T-helper 17 cell (primary cell): ENCODE measurements at places on chromosomes 6 and 20.

DNA sequence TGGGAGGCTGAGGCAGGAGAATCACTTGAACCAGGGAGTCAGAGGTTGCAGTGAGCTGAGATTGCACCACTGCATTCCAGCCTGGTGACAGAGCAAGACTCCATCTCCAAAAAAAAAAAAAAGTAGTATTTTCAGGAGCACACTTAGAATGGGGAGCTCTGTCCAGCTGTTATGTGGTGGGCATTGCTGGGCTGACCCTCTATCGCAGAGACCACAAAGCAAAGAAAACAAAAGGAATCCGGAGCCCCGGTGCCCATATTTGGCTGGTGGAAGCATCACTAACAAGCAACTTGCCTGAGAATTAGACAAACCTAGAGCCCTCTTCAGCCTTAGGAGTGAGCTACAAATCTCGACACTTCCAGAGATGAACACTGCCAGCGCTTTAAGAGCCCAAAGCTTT is 137.3 kb upstream of the GPR6 start:
- DNase-seq = no peak

DNA sequence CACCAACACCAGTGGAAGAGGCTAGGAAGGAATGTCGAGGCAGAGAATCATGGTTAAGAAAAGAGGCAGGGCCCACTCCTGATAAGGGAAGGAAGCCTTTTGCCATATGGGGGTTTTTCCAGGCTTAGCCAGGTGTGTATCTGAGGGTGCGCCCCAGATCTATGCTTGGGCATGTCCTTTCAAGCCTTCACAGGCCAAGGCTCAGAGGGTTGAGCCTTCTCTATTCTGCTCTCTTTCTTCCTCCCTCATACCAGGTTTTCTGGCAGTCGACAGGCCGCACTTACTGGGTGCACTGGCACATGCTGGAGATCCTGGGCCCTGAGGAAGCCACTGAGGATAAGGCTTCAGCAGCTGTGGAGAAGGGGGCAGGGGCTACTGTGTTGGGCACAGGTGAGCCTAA is 4.7 kb downstream of the CUL9 start:
- DNase-seq = no peak

DNA sequence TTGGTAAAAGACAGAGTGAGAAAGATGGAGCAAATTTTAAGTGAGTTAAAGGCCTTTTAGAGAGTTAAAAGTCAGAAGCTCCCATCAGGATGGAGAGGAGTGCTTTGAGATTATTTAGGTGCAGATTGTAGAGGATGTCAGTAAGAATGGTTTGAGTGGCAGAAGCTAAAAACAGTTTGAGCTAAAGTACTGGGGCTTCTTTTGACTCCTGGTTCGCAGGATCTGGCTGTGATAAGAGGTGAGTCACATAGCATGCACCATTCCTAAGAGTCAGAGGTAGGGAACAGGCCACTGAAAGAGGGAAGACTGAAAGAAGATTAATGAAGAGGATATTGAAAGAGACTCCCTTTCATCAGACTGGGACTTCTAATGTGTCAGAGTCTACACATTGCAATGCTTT is 1047.9 kb upstream of the MAP3K7 start:
- no peak for DNase-seq

- no peak for DNase-seq
These were observed 82.2 kb downstream of the MAN1A1 start for GRCh38 chr6:119267126-119267905.

- no peak for DNase-seq
These were observed 65.2 kb downstream of the RIPOR3 start for GRCh38 chr20:50625986-50626677.

DNA sequence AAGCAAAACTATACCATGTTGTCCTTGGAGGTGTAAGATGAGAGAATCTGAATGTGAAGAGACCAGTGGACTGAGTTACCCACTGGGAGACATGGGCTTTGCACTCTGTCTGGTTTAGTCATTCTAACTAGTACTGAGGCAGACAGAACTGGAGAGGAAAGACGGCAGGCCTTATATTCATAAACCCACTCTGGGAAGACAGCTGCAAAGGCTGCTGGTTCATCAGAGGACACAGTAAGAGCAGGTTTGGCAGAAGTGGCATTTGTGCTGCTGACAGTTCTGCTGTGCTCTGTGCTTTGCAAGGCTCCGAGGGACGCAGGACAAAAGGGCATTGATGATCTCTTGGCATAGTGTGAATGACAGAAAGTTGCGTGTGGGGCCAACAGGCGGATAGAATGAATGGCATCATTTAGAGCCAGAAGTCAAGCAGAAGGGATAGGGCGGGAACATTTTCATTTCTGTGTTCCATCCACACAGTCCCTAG is 142.3 kb upstream of the TENT5A start:
- no peak for DNase-seq

DNA sequence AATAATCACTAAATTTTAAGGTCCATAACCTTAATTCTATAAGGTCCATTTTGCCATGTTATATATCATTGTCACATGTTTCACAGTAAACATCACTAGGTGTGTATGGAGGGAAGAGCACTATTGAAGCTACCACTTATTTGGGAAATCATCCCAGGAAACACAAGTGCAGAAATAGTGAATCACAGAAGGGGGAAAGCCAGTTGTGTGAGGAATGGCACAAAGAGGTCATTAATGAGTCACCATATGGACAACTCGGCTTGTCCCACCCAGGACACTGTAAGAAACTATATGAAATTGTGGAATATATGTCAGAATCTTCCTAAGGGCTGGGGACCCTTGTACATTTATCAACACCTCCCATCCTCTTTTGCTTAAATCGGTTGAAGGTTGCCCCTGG is 13.7 kb downstream of the BTN3A1 start:
- DNase-seq = no peak

DNA sequence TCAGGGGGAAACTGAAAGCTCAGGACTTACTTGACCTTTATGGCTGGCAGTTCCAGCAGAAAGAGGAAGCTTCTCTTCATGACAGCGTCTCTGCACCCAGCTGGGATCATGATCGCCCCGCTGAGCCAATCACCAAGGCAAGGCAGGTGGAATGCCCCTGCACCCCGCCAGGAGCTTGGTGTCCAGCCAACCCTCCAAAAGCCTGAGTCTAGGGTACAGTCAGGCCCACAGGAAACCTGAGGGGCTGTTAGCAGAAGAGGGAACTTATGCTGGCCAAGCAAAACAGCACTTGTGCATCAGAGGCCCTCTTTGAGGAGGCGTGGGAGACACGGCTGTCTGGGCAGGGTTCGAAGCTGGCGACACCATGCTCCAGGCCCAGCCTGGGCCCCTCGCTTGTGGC is 188.3 kb upstream of the GMDS start:
- DNase-seq = no peak

- DNase-seq = no peak
These were observed 1.2 kb upstream of the RAB22A start for GRCh38 chr20:58308290-58308679.

- no peak for DNase-seq
These were observed 49.1 kb downstream of the TXLNB start for GRCh38 chr6:139242457-139243240.

DNA sequence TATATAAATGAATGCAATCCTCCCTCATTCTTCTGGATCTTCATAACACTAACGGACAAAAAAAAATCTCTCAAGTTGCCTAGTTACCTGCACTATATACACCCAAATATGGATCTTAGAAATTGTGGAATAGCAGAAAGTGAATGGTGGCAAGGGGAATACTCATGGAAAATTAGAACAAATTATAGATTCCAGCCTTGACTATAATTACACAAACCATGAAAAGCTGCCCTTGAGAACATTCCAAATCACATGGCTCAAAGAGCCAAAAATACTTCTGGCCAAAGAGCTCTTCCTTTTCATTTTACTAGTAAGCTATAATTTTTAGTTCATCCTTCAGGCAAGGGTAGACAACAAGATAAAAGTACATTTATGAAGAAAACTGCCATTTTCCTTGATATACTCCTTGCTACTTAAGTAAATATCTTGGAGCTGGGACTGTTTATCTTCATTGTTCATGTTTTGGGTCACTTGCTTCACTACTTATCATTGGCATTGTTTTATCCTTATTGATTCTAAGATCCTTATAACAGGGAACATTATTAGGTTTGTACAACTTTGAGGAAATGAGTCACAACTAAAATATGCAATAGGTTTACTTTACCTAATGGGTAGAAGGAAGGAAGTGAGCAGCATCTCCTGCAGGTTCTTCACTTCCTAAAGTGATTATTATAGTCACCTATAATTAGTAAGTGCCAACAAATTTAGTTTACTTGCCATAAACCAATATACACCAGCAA is 6.4 kb upstream of the MTRES1 start:
- no peak for DNase-seq

- DNase-seq = no peak
These were observed 34.3 kb upstream of the PRIM2 start for GRCh38 chr6:57283106-57283505.

GRCh38 chr20:47665221-47665991 is 119.9 kb downstream of the SULF2 start:
- no peak for DNase-seq

DNA sequence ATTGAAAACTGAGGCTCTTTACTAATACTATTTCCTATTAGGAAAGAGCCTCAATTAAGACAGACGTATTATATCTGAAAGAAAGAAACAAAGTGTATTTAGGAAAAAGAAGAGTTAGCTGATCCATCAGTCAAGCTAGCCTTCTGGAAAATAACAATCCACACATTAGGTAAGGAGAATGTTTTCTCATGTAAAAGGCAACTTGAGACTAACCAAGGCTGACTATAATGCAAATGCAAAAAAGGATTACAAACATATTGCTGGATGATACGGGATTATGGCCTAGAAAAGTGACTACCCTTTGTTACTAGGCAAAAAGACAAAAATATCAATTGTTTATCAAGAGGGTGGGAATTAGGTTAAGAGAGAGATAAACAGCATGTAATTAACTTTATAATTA is 176.9 kb downstream of the RFPL4B start:
- DNase-seq = no peak

DNA sequence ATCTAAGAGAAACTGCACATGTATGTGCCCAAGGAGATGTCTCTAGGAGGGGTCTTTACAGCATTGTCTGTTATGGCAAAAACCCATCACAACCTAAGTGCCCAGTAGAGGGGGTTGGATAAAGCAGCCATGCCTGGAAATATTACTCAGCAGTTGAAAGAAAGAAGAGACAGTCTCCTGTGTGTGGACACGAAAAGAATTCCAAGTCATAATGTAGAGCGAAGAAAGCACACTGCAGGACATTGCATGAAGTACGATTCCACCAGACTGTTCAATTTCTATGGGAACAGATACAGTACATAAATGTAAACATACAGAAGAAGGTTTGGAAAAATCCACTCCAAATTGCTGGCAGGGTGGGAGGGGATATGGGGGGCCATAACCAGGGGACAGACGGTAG is 7.3 kb upstream of the TGM2 start:
- no peak for DNase-seq

DNA sequence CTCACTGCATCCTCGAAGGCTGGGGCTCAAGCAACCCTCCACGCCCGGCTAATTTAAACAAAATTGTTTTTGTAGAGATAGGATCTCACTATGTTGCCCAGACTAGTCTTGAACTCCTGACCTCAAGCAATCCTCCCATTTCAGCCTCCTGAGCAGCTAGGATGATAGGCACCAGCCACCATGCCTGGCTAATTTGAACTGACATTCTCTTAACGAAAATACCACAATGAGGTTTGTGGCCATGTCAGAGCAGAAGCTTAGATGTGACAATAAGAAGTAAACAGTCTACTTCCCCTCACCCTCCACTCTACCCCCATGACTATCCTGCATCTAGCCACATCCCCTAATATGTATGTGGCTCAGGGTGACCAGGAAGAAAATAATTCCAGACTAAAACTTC is 74.8 kb upstream of the PLCB4 start:
- no peak for DNase-seq

DNA sequence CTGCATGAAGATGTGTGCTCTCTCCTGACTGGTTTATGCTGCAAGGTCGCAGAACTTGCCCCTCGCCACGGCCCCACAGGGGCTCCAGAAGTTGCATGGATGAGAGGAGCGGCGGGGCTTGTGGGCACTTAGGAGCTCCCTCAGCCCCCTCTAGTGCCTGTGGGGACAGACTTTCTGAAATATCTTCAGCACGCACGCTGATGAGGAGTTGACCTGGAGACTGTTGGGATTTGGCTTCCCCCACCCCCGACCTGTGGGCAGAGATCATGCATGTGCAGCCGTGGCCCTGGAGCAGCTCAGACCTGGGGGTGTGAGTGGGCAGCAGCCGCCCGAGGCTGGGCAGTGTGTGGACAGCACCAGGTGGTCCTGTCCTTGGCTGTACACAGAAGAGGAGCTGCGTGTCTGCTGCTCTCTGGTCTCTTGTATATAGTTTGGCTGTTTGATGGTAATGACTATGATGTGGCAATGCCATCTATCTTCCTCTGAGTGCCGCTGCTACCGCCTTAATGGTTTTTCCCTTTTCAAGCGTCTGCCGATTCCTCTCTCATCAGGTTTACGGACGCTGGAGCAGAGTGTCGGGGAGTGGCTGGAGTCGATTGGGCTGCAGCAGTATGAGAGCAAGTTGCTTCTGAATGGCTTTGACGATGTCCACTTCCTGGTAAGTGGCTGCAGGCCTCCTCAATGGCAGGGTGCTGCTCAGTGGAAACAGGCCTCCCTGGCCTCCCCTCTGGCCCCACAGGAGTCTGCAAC is 81.4 kb downstream of the TCP11 start:
- no peak for DNase-seq

- no peak for DNase-seq
These were observed 70.6 kb downstream of the SMPDL3A start for GRCh38 chr6:122859676-122860075.

DNA sequence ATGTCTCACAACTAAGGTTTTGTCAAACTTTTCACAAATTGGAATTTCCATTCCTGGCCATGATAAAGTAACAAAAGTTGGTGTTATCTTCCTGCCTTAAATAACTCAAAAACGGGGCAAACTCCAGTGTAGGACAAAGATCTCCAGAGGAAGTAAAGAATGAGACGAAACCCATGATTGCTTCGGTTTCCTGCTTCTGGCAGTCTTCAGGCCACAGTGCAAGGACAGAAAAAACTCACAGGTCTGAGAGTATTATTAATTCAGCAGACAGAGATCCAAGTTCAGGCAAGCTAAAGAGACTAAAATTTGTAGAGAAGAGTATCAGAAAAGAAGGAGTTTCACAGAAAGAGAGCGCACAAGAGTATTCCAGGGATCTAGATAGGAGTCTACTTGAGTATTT is 64.8 kb upstream of the RCAN2 start:
- DNase-seq = no peak

- DNase-seq = no peak
These were observed 12.4 kb upstream of the CCN5 start for GRCh38 chr20:44702776-44703175.

GRCh38 chr20:36585410-36586125 is 12.2 kb downstream of the TGIF2 start:
- DNase-seq = no peak

- no peak for DNase-seq
These were observed 1.2 kb upstream of the PHACTR3 start for GRCh38 chr20:59603176-59603575.

GRCh38 chr6:139882234-139882633 is 507.8 kb upstream of the CITED2 start:
- no peak for DNase-seq

DNA sequence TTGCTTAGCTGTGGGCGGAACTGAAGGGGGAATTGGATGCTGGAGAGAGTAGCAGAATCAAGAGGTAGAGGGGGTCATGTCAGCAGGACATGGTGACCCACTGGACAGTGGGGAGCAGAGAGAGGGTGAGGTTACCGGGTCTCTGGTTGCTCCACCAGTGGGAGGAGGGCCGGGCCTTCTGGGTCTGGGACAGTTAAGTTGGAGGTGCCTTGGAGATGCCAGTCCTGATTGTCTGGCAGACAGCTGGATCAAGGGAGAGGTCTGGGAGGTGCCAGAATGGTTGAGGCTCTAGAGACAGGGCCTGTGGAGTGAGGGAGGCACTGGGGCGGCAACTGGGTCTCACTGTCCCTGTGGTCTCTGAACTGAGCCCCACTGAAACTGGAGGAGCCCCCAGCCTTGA is 24.6 kb downstream of the MANBAL start:
- no peak for DNase-seq
